NCI-H1930 (cell line): ENCODE measurements at places on chromosomes 6 and 20.

GRCh38 chr6:39295611-39296011, 18.6 kb downstream of the KCNK17 start:
- DNase-seq, result no peak

GRCh38 chr20:16771213-16771612, 23.1 kb downstream of the OTOR start:
- DNase-seq, result no peak

GRCh38 chr6:117506180-117506835, 23.8 kb downstream of the DCBLD1 start:
- no peak for DNase-seq

DNA sequence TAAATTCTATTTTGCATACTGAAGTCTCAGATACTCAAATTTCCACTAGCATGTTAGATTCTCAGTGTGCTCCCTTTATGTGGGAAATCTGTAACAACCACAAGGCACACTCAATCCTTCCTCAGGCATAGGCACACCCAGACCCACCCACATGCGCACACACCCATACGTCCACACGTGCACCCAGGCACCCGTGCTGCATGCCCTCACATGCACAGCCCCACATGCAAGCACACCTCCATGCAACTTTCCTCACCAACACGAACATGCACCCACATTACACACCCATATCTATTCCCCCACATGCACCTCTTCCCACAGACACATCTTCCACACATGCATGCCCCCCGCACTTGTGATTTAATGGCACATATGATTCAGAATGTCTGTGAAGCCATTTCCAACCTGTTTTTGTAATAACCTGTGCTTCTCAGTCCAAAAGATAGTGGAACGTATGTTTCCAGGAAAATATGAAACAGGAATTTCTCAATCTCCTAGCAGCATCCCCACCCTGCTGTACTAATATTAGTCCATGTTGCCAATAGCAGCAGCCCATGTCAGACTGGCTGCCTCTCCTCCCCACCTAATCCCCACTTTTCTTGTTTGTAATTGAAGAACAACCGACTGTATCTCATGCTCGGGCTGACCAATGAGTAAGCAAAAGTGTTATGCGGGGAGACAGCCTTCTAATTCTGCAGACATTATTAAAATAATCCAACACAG, 11.3 kb upstream of the CYP24A1 start:
- DNase-seq, result no peak

DNA sequence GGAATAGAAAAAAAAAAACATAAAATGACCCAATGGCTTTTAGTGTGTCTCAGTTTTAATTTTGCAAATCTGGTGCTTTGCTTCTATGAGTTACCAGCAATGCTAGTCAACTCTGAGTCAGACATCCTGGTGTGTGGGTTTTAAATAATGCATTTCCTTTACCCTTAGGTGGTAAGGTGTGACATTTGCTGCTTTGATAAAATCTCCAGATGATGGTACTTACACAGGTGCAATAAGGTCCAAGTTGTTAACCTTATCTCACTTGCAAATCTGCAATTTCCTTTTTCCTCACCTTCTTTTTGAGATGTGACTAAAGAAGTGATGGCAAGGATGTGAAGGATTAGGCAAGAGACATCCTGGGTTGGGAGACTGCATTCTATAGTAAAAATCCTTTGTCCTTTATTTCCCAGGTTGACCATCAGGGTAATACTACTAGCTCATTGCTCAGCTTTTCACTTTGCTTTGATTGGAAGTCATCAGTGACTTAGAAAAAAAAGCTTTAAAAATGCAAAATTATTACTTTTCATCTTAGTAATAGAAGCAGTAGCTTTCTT, 818.5 kb upstream of the FLRT3 start:
- no peak for DNase-seq

GRCh38 chr20:41837669-41838224, 219.6 kb upstream of the CHD6 start:
- DNase-seq, result no peak

- DNase-seq, result no peak
These were observed 270.4 kb downstream of the TFAP2C start for GRCh38 chr20:56899506-56899905.

GRCh38 chr6:114888241-114888640, 545.4 kb upstream of the HS3ST5 start:
- no peak for DNase-seq

- no peak for DNase-seq
These were observed 61.8 kb downstream of the RPP40 start for GRCh38 chr6:4941782-4942672.

GRCh38 chr6:142265476-142265875, 36.3 kb upstream of the ADGRG6 start:
- no peak for DNase-seq

GRCh38 chr6:68032217-68032616, 602.9 kb upstream of the ADGRB3 start:
- no peak for DNase-seq

- no peak for DNase-seq
These were observed 6.9 kb downstream of the TAB2 start for GRCh38 chr6:149324428-149324827.

GRCh38 chr20:62760856-62761758, 35.2 kb upstream of the MRGBP start:
- no peak for DNase-seq
